ENCODE measurements at places on chromosomes 7 and 10. TPM values are rescaled to one million over a fixed set of nuclear protein-coding genes. Genes with fewer than 3 reads are reported as not detected.

ADO gene
- total RNA-seq, result 19.4 TPM

OR2A42 gene
- not detected for total RNA-seq

ASB4 gene
- not detected for total RNA-seq

ECHDC3 gene
- total RNA-seq, result 14.6 TPM

MYPN gene
- 1.1 TPM for total RNA-seq
